ENCODE measurements at places on chromosomes 16 and 17. TPM values are rescaled to one million over a fixed set of nuclear protein-coding genes. Genes with fewer than 3 reads are reported as not detected.
A peak's percentile ranks its signal among the peaks of the same experiment; 100 is the strongest.

GRCh38 chr16:59330019-59330670 is 596.0 kb upstream of the GOT2 start:
- DNase-seq, result no peak

CHD9 gene
- total RNA-seq, result 24.0 TPM

DNA sequence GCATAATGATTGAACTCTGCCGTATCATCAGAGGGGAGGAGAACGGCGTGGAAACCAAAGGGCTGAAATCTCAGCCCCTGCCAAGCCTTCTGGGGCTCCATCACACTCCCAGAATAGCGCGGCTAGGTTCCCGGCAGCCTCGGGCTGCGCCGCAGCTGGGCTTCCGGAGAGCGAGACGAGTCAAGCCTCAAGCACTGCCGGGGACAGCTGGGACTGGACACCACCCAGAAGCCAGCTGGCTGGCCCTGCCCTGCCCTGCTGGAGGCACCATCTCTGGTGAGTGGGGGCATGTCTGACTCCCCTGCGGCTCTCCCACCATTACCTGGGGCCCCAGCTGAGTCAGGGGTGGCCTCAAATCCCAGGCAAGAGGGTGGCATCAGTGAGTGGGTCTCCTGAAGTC is 7.2 kb upstream of the GPRC5C start:
- DNase-seq, result no peak

TP53TG3F gene
- total RNA-seq, result not detected

DNA sequence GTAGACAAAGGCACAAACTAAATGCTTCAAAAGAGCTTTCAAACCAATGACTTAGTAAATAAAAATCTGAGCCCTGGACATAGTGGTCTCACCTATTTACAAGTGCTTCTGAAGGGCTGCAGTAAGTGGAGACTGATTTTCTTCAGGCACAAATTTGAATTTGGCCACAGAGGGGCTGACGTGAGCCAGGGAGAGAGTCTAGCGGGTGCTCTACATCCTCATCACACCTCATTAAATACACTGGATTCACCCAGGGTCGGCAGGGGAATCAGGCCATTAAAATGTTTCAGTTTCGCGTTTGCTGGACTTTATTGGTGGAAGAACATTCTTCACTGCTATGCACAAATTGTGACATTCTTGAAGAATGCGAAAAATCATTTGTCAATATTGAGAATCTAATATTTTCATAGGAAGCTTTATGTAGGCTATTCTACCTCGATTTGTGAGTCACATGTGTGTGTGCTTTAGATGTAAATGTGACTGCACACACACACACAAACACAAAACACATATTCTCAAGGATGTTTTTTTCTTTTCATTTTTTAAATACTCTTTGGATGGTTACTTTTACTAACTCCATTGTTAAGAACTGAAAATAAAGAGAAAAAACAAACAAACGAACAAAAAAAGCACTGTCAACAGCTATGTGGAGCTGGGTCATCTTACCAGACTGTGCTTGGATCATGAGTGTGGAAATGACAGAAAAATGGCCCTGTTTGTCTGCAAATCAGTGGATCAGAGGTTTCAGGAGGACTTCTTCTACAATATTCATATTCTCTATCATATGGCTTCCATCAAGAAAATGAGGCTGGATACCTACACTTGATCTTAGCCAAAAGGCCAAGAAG is 58.9 kb downstream of the CDH11 start:
- no peak for DNase-seq

GRCh38 chr16:65121870-65122723 is at the start of gene CDH11:
Gene CDH11 (minus strand): TSS chr16:65122063. CDS start chr16:65004869, 117,194 bp downstream.
- DNase-seq, result no peak

GRCh38 chr16:66523861-66524354 is 26.0 kb downstream of the TK2 start:
- DNase-seq, result no peak

GRCh38 chr16:12907670-12908233 is 6.4 kb downstream of the SHISA9 start:
- DNase-seq, result no peak

GRCh38 chr16:85054948-85055492 is 27.4 kb downstream of the KIAA0513 start:
- DNase-seq, result no peak

DNA sequence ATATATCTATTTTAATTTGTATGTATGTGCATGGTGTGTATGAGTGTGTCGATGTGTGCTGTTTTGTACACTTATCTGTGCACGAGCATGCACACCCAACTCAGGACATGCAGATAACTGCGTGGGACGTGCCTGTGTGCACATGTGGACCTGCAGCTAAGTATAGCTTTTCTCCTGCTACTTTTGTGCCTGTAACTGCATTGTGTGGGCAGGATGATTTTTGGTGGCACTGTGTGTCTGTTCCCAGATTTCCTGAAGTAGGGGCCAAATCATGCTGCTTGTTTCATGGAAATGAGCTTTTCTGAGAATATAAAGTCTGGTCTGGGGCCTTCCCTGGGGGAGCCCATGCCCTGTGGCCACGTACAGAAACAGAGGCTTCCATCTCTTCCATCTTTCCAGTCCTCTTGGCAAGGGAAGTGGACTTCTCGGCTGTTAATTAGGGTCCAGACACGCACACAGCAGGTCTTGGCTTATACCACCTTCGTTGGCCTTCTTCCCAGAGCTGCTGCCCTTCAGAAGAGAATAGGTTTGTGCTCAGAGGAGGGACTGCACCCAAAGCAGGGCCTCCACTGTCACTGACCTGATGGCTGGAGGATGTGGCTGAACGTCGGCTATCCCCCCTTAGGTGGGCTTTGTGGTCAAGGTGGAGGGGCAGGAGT is 30.2 kb downstream of the SPNS3 start:
- DNase-seq, result no peak

DNA sequence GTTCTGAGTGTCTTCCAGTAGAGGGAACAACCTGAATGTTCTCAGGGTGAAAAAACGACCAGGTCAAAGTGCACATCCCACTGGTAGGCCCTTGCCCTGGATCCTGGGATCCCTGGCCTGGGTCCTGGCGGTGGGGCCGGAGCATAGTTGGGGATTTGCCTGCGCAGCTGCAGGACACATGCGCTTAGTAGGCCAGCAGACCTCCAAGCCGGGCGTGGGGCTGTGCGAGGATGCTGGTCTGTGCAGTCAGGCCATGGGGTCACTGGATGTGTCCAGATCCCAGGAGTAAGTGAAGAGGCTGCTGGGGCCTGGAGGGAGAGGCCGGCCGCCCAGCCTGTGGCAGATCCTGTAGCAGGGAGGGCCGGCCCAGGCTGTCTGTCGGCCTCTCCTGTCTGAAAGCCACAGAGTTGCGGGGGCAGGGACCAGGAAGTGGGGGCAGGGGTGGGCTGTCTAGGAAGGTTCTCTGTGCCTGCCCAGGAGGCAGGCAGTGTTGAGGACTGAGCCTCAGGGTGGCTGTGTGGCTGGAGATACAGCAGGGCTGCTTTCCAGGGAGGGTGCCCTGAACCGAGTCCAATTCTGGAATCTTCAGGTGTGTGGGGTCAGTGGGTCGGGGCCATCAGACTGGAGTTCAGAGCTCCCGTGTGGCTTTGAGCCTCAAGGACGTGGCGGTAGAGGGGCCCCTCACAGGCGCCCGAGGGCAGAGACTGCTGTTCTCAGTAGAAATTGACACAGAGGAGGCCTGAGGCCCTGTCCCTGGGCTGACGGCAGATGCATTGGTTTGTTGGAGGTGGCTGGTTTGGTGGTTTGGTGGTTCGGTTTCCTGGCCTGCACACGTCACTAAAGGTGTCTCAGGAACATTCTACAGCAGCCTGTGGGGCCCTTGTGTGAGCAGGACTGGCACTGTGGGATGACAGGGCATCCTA is 17.2 kb upstream of the NUDT16L1 start:
- DNase-seq, result no peak

DNA sequence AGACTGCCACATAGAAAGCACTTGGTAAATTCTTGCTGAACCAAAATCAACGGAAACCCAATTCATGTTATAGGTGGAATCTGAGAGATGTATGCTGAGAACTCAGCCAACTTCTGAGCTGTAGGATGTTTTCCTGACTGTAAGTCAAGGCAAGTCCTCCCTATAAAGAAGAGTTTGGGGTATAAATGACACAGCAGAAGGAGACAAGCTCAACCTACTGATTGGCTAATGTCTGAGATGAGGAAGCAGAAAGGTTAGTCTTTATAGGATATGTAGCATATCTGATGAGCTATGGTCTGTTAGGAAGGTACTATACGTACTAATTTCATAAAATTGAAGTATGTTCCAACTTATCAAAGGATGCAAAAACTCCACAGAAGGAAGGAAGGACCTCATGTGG is 99.5 kb downstream of the XYLT1 start:
- DNase-seq, result no peak

GRCh38 chr16:4015275-4016004 is 100.8 kb downstream of the ADCY9 start:
- peak; percentile 56 for DNase-seq

CTRB1 gene
- total RNA-seq, result not detected

GRCh38 chr17:15457723-15458094 is 9.7 kb downstream of the CDRT4 start:
- DNase-seq, result no peak

TMEM238L gene
- not detected for total RNA-seq

DNA sequence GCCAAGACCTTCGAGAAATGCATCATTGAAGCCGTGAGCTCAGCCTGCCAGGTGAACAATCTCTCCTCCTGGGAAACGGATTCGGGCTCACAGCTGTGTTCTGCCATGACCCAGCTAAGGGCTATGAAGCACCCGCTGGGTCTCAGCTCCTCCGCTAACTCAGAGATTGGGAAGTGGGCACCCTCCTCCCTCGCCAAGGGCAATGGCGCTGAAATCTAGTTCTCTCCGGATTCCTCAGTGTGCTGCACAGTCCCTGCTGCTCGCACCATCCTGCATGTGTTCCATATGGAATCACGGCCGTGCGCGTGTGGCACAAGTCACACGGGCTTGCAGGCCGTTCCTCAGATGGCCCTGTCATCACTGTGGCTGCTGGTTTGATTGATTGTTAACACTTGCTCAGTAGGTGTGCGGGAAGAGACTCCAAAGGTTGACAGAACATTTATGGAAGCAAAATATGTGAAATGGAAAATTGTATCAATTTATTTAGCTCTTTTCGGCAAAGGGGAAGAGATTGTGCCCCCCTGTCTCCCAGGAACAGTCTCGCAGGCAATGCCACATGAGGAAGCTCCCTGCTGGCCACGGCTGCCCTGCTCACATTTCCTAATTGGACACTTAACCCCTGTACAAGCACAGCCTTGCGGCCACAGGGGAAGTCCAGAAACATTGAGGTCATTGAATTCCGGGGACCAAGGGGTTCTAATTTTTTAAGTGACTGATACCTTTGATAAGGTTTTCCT is 58.8 kb downstream of the RNF213 start:
- no peak for DNase-seq

SLC46A1 gene
- total RNA-seq, result 0.77 TPM

- DNase-seq, result peak; percentile 79
Observed at GRCh38 chr16:57736419-57737351, 1.1 kb downstream of the KATNB1 start.

GRCh38 chr16:54487933-54488332 is 201.3 kb upstream of the IRX3 start:
- no peak for DNase-seq

DNA sequence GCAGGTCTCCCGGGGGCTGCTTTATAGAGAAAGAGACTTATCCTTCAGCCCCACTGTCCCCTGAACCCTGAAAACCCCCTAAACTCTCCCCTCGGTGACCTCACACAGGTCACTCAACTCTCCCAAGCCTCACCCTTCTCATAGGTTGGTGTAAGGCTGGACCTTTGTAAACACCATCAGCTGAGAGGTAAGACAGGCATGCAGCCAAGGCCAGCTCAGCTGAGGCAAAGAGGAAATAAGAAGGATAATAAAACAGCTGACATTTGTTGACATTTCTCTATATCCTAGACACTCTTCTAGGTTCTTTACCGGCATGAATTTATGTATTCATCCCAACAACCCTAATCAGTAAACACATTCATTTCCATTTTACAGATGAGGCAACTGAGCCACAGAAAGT is 134.3 kb downstream of the CCT6B start:
- DNase-seq, result no peak

GRCh38 chr16:82626791-82627261 is at the start of gene CDH13:
Gene CDH13 (plus strand): TSS chr16:82626969.
- peak; percentile 79 for DNase-seq

DNA sequence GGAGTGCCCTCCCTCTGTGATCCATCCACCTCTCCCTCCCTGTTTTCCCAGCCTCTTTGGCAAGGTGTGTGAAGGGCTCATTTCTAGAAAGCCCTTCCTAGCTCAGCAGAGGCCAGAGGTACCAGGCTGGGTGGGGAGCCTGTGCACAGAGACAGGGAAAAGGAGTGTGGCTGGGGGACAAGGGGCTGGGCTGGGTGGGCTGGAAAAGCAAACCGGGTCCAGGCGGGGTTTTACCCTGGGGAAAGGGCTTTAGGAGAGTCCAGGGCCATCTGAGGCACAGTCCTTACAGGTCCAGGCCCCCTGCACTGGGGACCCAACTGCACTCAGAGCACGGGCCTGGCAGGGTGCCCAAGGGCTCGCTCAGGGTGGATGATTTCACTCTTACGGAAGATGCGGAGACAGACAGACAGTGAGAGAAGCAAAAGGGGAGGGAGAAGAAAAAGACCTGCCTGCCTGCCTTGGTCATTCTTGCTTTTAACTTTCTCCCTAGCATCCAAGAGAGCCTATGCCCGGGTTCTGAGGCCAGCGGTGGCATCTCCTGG is 7.0 kb downstream of the CRHR1 start:
- no peak for DNase-seq

RPL38 gene
- total RNA-seq, result 1,518 TPM

DNA sequence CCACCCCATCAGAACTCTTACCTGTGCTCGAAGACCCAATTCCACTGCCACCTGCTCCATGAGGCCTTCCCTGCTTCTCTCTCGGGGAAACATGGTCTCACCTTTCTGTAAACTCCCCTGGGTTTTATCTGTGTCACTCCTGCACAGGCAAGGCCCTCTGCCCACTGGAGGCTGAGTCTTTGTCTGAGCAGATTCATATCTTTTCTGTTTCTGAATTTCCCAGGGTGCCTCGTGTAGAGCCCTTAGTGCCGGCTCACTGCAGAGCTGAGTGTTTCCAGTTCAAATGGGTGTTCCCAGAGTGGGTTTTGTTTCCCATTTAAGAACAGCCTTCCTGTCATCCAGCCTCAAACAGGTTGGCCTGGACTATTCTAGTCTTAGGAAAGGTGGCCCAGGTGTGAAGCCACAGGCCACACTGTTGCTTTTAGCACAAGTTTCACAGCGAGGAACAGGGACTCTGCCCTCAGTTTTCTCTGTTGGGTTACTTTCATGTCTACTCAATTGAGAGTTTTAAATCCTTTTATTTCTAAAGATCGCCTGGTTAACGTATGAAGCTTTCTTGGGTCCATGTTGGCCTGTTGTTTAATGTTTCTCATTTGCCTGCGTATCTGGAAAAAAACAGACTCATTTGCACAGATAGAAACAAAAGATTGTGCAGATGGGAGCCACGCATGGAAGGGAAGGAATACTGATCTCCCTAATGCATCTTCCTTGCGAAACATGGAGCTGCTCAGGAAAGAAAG is 228.7 kb downstream of the MSI2 start:
- DNase-seq, result no peak

- DNase-seq, result peak; percentile 77
Observed at GRCh38 chr16:96935-97381, 18.9 kb downstream of the MPG start.

SLC38A8 gene
- not detected for total RNA-seq

CACNG1 gene
- total RNA-seq, result not detected

Data from dermis microvascular lymphatic vessel endothelial cell (primary cell).